ENCODE measurements at places on chromosomes 1 and 21.

- no peak for DNase-seq
These were observed 57.4 kb downstream of the ZNF648 start for GRCh38 chr1:182003953-182004586.

DNA sequence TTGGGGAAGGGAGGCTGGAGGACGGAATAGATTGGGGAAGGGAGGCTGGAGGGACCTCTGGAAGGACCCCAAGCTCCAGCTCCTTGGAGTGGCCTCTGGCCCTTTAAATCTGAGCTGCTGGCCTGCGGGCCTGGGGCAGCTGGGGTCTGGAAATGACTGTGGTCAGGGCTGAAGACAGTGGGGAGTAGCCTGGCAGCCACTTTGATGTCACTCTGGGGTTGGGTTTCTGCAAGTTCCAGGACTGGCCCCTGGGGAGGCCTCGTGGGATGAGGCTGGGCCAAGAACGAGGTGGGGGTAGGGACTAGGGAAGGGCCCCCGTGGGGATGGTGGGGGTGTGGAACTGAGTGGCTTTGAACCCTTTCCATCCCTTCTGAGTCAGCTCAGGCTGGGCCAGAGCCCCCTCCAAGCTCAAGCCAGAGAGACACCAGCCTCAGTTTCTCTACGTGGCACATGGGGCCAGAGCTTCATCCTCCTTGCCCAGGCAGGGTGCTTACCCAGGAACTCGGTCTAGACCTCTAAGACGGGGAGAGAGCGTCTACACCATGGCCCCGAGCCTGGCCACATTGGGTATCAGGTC, 59.7 kb downstream of the ALPL start:
- DNase-seq, result no peak

DNA sequence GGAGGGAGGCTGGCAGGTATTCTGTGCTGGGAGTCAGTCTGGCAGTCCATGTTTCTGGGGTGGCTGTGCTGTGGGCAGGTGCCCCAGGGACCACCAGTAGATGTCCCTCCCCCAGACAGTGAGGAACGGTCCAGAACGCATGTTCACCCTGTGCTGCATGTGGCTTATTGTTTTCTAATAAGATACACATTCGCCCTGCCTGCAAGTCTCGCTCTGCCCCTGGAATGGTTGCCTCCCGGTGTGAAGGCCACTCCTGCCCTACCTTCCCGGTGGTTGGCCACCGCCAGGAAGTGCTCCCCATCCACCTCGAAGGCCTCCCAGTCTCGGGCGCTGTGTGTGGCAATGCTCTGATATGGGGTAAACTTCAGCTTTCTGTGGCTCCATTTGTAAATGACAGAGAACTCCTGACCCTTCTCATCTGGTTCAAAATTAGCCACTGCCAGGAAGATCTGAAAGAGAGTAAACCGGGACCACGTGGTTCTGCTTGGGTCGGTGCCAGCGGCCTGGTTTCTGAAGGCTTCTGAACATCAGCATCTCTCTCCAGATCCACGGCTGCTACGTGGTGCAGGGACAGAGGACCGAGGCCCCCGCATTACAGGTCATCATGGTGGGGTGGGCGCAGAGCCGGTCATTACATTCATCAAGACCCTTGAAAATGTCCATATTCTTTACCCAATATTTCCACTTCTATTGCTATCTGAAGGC, 14.5 kb downstream of the KRTAP10-1 start:
- DNase-seq, result no peak

GRCh38 chr1:181094416-181095212, 6.1 kb downstream of the IER5 start:
- no peak for DNase-seq

DNA sequence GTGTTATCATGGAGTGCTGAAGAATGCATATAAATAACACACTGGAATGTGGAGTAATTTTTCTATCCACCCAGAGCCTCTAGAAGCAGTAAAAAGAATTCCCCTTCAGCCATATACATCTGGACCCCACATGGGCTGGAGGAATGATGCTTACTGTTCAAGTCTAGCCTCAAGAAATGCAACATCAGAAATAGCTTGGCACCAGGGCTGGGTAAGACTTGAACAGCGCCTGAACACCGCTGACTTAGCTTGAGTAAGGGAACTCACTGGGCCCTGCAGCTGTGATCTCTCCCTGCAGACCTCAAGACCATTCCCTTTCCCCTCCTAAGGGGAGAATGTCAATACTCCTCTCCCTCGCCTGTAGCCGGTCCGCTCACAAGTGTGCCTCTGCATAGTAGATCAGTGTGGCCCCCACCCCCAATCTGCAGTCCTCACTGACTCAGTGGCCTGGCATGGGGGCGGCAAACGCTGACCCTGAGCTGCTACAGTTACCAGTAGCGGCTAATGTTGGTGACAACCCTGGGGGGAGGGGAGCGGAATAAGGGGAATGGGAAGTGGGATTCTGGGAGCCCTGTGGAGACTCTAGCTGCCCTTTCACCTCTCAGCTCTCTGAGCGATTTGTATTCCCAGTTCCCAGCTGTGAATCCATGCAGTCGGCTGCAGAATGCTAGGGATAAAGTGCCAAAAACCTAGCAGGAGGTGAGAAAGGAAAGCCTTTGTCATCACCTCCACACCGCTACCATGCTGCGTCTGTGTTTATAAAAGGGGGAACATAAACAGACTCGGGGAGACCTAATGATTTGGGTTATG, 483.9 kb downstream of the DISC1 start:
- DNase-seq, result no peak

DNA sequence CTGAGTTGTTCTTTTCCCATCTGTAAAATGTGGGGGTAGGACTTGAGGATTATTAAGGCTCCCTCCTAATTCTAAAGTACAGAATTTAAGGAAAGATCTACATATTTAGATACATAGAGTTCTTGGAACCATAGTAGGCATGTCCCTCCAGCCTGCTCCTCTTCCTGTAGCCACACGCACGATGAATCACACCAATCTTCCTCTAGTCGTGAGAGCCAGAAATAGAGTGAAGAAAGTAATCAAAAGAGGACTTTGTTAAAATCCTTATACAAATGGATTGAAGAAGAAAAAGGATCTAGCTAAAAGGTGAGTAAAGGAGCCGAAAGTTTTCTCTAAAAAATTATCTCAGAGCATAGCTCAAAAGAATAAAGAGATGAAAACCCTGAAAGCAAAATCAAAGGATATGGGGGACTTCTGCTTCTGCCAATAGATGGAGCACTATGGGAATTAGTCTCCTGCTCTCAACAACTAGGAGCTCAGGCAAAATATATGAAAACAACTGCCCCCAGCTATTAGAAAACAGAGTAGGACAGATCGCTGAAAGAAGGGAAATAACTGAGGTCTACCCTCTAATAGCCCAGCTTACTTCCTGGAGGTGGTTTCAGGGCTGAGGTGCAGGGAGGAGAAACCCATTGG, 8.5 kb downstream of the C1orf141 start:
- DNase-seq, result no peak

DNA sequence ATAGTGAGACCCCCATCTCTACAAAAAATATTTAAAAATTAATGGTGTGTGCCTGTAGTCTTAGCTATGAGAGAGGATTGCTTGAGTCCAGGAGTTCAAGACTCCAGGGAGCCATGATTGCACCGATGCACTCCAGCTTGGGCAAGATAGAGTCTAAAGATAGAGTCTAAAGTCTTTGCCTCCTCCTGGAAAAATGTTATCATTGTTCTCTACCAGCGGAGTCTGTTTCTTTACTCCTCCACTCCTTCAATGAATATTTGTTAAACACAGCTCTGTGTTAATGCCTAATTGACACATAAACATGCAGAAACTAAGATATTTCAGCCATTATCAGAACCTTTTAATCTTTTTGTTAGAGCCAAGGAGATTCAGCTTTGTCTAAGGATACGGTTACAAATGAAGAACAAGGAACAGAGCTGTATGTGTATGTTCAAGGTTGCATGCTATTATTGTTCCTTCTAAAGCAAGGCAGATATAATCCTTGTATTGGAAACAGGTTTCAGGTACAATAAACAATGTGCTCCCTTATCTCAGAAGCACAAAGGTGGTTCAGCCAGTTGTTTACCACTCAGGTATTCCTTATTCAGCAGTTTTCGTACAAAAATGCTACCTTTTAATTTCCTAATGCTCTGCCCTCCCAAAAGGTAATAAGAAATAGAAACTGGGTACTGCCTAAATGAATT, 15.4 kb downstream of the OVAAL start:
- no peak for DNase-seq

DNA sequence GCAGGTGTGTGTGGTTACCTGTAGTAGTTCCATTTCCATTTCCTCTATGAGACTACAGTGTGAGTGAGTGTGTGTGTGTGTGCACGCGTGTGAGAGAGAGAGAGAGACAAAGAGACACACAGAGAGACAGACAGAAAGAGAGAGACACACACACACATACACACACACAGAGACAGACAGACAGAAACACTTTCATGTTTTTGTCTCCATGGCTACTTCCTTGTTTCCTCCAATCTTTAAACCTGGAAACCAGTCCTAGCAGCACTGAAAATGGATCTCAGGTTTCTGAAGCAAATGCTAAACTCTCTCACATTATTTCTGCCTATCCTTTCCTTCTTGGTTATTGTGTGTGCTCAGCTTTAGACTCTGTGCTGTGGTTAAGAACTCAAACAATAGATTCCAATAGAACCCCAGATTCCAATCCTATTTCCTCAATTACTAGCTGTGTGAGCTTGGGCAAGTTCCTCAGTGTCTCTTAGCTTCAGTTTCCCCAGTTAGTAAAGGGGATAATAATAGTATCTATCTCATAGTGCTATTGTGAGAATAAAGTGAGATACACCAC, 22.4 kb upstream of the ABCD3 start:
- DNase-seq, result no peak

GRCh38 chr1:12232221-12232620, 2.4 kb downstream of the VPS13D start:
- no peak for DNase-seq

GRCh38 chr1:217089361-217090014, 366.3 kb upstream of the ESRRG start:
- DNase-seq, result no peak

- DNase-seq, result no peak
These were observed 98.1 kb upstream of the NFIA start for GRCh38 chr1:60984062-60984799.

DNA sequence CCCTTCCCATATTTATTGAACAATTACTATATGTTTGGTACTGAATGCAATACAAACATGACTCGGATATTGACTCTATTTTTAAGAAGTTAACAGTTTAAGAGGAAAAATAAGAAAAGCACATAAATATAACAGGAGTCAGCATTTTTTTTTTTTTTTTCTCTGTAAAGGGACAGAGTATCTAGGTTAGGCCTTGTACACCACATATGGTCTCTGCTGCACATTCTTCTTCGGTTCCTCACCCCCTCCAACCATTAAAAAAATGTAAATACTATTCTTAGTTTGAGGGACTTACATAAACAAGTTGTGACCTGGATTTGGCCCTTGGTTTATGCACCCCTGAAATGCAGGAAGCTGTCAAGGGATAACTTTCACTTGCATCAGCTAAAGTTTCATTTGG, 40.4 kb downstream of the PHC2 start:
- no peak for DNase-seq

DNA sequence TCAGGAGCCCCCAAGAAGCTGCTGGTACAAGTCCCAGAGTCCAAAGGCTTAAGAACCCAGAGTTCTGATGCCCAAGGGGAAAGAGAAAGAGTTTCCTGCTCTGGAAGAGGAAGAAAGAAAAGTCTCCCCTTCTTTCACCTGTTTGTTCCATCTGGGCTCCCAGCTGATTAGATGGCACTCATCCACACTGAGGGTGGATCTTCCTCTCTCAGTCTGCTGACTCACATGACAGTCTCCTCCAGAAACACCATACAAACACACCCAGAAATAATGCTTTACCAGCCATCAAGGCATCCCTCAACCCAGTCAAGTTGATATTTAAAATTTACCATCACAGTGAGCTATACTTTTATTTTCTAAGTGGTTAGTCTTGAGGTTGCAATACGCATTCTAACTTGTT, 257.9 kb downstream of the PAPPA2 start:
- no peak for DNase-seq

DNA sequence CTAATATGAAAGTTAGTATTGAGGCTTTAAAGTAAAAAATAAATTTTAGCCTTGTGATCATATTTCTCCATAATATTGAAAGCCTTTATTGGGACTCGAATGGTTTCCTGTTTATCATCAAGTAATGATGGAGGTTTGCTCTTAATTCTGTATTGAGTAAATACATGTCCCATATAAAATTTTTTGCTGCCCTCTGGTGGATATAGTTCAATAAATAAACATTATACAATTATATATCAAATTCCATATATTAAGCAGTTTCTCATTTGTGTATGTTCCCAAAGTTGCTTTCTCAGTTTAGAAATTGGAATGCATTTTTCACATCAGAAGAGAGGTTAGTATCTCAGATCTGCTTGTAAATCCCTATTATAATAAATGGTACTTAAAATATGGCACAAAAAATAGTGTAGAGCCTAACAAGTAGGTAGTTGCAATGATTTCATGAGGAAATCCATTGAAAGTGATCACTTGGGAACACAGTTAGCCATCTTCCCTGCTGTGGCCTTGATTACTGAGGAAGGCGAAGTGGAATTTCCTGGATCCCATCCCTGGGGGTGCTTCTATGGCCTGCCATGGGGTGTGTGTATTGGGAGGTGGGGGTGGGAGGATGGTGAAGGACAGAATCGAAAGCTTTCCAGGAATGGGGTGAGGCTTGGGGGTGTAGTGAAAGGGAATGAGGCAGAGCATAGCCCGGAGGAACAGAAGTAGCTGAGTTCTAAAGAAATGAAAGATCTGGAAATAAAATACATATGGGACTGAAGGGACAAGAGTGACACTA, 84.1 kb upstream of the C21orf91 start:
- DNase-seq, result no peak

DNA sequence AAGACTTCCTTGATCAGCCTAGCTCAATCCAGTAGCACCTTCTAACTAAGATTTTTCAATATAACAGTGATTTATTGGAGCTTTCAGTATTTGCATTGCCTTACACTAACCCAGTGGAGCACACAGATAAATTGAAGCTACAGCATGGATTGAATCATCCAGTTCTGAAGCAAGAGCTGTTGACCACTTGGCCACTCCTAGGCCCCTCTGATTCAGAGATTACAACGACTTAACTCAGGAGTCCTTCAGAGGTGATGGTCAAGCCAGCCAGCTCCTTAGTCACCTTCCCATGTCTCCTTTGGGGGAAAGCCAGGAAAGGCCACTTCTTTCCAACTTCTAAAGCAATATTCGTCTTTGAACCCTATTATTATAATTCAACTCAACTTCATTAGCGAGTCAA, 151.8 kb downstream of the TENT5C start:
- no peak for DNase-seq

- no peak for DNase-seq
These were observed 20.1 kb downstream of the COP1 start for GRCh38 chr1:176187001-176187400.

DNA sequence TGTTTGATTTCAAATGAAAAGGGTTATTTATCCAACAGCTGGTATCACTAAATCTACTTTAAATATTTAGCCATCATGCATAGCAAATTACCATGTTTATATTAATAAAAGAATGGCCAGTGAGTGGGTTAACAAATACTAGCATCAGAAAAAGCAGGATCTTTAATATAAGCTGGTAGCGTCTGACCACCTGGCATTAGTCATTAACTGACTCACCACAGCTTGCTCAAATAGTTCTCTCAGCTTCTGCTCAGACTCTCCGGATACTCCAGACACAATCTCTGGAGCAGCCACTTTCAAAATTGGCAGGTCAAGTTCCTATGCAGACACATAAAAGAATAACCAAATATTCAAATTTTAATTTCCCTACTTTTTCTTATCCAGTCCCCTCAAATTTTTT, 29.6 kb downstream of the NVL start:
- no peak for DNase-seq

GRCh38 chr1:235468970-235469369, 35.3 kb downstream of the B3GALNT2 start:
- no peak for DNase-seq

All from stimulated activated CD8-positive, alpha-beta memory T cell treated with anti-CD3 and anti-CD28 coated beads, Interleukin-2, amount 100 ng/mL, for 1 hour (primary cell).